CD4-positive, alpha-beta memory T cell (primary cell): ENCODE measurements at places on chromosomes 1 and 21. TPM values are rescaled to one million over a fixed set of nuclear protein-coding genes. Genes with fewer than 3 reads are reported as not detected.

- H3K36me3 ChIP-seq: no peaks in the 10 kb centered on the region
- DNase-seq: no peak
- no peaks in the 10 kb centered on the region for H3K27me3 ChIP-seq
- H3K4me3 ChIP-seq: no peak overlapping the region
- no peak overlapping the region for H3K27ac ChIP-seq
Measured at GRCh38 chr21:41701749-41702148, 65.1 kb downstream of the RIPK4 start.

DNA sequence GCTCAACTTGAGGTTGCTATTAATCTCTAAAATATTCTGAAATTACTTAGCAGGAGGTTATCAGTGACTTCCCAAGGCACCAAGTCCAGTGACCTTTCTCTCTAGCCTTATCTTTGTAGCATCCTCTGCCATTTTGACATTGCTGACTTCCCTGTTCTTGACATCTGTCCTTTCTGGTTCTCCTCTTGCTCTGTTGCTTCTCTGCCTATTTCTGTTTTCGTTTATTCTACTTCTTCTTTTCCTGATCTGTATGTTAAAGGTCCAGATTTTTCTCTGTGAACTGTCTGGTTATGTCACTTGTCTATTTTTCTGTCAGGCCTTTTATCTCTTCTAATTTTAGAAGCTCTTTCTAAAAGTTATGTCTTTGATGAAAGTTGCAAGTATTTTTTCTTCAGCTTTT lies 178.8 kb downstream of the VPS13D start:
- no peak overlapping the region for H3K27ac ChIP-seq
- no peak for DNase-seq
- no peaks in the 10 kb centered on the region for H3K4me1 ChIP-seq
- no peak overlapping the region for H3K4me3 ChIP-seq
- no peaks in the 10 kb centered on the region for H3K27me3 ChIP-seq
- H3K36me3 ChIP-seq: peaks cover 20% of the 10 kb centered on the region

GRCh38 chr1:215507119-215507518 lies 60.0 kb upstream of the KCTD3 start:
- DNase-seq: no peak
- H3K36me3 ChIP-seq: no peaks in the 10 kb centered on the region
- no peaks in the 10 kb centered on the region for H3K4me1 ChIP-seq
- no peaks in the 10 kb centered on the region for H3K27me3 ChIP-seq
- no peak overlapping the region for H3K27ac ChIP-seq
- H3K4me3 ChIP-seq: no peak overlapping the region

AMY1C gene
- polyA plus RNA-seq: not detected

RAB25 gene
- polyA plus RNA-seq: 5.9 TPM
